Muscle of leg (tissue), 16 donors: ENCODE measurements at places on chromosomes 6 and 20.

DNA sequence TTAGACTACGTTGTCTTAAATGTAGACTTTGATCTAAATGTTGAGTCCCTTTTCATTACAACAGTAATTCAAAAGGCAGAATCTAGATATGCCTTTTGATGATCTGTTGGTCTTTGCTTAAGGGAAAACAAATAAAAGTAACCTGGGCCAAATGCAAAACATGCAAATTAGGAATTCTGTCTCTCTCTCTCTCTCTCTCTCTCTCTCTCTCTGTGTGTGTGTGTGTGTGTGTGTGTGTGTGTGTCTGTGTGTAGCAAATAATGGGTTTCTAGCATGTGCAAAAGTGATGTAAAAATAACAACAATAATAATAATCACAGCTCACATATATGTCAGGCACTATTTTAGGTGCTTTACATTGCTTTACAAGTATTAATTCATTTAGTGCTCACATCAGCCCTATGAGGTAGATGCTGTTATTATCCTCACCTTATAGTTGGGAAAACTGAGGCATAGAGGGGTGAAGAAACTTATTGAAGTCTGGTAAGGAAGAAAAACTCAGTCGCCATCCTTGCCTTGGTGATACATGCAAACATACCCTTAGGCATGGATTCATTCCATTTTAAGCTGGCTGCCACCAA is 160.3 kb upstream of the ZNF217 start:
- DNase-seq, result no peak

DNA sequence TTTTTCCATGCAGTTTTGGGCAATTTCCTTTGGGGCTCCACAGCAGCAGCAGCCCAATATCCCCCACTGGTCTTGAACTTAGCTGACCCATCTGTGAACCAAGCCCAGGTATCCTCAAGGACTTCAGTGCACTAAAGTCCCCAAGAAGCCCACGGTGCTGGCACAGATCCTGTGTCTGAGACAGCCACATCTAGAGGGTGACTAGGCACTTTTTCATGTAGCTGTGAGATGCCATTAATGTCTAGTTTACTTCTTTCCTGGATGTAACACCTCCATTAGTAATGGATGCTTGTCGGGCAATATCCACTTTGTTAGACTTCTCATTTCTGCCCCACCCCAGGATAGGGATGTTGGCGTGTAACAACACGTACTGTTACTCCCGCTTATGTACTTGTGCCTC is 176.2 kb upstream of the PROKR2 start:
- no peak for DNase-seq

GRCh38 chr6:113083947-113084346 is 736.8 kb downstream of the RFPL4B start:
- no peak for DNase-seq

DNA sequence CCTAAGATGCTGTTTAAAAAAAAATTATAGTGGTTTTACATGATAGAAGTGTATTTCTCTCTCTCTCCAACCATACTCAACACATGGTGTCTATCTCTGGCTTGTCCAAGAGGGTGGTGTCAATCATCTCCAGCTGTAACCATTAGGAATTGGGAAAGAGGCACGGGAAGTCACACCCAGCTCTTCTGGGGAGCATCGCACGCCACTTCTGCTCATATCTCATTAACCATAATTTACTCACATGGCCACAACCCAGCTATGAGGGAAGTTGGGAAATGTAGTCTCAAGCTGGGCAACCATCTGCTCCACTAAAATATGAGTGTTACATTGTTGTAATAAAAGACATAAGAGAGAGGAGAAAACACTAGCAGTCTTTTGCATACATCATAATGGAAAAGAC is 30.4 kb upstream of the TSHZ2 start:
- no peak for DNase-seq

DNA sequence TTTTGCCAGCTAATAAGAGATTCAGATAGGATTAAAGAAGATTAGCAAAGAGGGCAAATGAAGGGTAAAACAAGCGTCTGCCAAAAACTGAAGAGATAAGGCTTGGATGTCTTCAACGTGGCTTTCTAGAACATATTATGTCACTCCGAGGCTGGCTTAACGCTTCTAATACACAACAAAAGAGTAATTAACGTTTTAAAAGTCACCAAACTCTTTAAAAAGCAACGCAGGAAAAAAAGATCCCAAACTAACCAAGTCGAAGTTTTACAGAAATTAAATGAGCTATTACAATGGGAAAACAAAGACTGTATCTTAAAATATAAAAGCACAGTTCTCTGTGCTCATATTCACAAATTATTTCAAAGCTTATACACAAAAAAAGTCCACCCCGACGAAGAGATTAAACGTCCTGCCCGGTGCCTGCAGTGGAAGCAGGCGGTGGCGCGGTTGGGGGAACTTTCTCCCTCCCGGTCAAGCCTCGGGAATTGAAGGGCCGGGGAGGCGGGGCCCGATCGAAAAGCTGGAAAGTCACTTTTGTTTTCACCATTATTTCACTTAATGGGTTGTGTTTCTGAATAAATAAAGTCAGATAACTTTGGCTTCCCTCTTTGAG is 1.2 kb downstream of the MAK start:
- peak; percentile 37 for DNase-seq

DNA sequence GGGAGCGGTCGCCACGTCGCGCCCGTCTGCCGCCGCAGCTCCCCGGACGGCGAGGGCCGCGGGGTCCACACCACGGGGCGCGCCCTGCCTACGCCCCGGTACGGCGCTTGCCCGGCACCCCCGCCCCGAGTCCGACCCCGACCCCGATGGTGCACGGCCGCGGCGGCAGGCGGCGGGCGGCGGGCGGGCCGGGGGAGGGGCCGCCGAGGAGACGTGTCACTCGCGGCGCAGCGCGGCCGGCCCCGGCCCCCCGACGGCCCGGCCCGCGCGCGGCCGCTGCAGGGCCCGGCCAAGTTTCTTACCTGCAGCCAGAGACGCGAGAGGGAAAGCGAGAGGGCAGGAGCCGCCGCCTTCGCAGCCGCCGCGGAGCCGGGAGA is 328 bp downstream of the RRBP1 start:
- no peak for DNase-seq

DNA sequence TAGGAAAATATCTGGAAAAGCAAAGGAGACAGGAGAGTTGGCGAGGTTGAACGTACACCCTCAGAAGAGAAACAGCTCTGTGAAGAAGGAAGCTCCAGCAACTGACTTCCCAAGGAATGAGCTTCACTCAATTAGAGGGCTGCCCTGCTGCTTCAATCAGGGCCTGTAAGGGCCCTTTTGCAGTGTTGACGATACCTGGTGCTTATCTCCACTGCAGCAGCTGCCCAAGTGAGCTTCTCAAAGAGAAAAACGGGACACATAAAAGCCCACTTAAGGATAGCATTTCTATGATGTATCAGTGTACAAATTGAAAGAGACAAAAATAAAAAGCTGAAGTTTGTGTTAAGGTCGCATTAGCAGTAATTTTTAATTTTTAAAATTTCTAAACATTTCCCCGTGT is 16.4 kb downstream of the SEC63 start:
- no peak for DNase-seq

DNA sequence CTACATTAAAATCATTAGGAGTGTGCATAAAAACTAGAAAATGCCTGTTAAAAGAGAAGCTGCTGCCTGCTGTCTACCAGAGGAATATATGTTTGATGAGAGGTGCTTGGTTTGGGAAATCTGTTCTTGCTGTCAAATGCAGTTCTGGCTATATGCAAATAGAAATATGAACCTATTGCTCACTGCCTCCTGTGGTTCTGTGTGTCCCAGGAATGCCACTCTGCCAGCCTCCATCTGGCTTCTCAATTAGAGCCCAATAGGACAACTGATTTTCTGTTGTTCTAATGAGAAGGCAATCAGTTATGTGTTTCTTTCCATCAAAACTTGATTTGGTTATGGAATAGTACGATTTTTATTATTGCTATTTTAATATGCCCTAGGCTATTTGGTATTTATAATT is 759.7 kb downstream of the HDGFL1 start:
- no peak for DNase-seq

- DNase-seq, result peak; percentile 67
These were observed 993 bp upstream of the NCOA7 start for GRCh38 chr6:125789576-125790357.

GRCh38 chr6:75503291-75503690 is 9.7 kb upstream of the FILIP1 start:
- no peak for DNase-seq

DNA sequence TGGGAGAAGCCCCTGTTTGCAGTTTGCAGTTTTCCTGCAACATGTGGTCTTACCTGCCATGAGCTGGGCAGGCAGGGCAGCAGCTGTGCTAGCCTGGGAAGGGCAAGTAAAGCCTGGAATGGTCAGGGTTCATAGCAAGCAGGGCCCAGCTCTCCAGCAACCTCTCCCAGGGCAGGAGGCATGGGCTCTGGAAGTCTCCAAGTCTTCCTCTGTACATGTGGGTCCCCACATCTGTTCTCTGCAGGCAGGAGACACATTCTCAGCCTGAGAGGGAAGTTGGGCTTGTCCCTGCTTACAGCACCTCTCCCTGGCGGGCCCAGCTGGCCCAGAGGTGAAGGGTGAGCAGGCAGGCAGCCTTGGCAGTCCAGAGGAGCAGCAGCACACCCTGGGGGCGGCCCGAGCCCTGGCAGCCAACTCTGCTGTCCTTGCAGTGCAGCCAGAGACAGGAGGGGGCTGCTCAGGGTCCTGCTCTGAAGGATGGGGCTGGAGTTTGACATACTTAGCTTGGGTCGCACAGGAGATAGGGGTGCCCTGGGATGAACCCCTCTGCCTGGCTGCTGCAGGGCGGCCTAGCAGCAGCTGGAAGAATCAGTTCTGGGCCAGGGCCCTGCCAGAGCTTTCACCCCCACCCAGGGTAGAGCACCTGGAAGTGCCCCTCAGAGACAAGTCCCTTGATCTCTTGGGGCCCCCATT is 176.0 kb downstream of the MRPL14 start:
- DNase-seq, result no peak

DNA sequence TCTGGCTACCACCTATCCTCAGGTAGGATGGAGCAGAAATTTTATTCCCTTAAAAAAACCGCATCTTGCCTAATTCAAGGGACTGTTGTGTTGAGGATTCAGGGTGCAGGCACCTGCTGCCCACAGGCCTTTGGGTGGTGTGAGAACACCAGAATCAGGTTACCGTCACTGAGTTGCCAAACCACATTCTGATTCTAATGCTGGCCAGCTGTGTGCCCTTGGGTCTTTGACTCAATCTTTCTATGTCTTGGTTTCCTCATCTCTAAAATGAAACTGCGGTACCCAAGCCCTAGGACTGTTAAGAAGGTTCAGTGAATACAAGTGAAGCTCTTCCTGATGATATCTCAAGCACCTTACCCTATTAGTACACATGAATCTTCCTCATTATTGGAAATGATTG is 827.3 kb downstream of the DHX35 start:
- DNase-seq, result no peak

- DNase-seq, result peak; percentile 97
These were observed 657 bp upstream of the LTV1 start for GRCh38 chr6:143842461-143842901.

DNA sequence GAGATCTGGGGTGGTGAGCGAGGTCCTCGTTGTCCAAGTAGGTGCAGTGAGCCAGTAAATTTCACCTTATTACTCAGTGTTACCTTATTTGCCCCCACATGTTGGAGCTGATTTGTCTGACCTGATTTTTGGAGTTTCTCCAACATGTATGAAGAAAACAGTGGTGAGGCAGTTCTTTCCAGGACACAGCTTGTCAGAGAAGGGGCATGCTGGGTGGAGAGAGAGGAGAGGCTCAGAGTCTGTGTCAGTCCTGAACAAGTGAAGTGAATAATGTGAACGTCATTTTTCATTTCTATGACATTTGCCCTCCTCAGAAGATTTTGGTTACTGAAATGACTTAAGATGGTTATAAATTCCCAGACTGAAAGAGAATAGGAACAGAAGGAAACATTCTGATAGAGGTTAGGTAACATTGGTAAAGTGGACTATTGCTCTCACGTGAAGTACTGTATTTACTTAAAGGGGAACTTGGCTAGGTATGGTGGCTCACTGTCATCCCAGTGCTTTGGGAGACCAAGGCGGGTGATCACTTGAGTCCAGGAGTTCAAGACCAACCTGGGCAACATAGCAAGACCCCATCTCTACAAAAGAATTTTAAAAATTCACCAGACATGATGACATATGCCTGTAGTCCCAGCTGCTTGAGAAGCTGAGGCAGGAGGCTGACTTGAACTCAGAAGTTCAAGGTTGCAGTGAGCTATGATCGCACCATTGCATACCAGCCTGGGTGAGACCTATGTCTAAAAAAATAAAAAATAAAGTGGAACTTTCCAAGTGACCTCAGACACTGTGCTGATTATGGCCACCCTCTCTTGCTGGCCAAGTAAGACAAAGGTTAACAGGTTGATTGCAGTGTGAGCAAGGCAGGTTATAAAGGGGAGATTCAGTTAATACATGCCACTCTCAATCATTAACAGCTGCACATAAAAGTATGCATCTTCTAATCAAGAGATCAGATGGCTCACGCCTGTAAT is 184.3 kb downstream of the EDN1 start:
- no peak for DNase-seq

DNA sequence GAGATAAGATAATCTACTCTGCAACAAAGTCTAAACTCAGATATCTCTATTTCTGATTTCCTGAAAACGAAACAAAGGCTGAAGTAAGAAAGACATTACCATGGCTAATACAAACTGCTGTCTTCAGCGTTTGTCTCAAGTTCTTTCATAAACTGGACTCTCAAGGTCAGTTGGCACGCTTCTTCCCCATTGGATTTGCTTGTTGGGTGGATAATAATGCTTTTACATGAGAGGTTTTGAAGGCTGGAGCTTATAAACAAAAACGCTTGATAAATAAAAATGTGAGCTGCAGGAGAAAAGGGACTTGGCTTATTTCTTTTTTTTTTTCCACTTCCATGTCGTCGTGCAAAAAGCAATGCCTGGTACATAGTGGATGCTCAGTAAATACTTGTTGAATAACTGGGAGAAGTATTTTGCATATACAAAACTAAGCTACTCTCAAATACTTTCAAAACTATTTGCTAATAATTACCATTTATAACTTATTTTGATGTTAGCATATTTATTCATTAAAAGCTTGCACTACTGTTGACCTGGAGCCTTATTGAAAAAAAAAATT is 65.7 kb upstream of the EEF1A1 start:
- peak; percentile 83 for DNase-seq

GRCh38 chr20:62771396-62772102 is 24.7 kb upstream of the MRGBP start:
- DNase-seq, result no peak

- DNase-seq, result no peak
These were observed 34.8 kb downstream of the WRNIP1 start for GRCh38 chr6:2799936-2800527.

DNA sequence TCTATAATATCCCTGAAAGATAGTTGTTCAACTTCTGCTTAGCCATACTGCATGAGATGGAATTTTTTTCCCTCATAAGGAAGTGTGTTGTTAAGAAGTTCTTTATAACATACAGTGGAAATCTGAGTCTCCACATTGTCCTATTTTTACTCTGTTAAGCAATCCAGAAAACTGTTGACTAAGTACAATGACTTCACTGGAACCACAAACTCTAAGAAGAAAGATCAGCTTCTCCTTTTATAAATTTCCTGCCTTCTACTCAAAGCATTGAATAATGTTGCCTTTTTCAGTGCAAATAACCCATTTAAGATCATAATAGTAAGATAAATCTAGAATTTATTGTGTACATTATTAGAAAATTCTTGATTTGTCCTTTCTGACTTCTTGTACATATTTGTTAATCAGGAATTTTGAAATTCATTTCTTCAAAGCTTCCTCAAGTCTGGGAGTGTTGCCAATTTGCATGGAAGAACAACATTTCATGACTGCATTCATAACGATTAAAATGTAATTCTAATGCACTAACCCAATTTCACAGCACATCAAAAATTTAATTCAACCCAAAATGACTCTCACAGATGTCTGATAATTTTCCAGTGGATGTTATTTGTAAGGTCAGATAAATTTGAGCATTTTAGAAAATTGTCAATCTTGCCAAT is 45.6 kb upstream of the ANKEF1 start:
- DNase-seq, result peak; percentile 81

GRCh38 chr6:6588924-6589709 is 597 bp downstream of the LY86 start:
- no peak for DNase-seq
